Cortex of kidney (tissue), 1 donor: ENCODE measurements at places on chromosomes 3 and 15.

GRCh38 chr3:4079339-4080195 is 223.6 kb upstream of the SETMAR start:
- DNase-seq, result no peak

DNA sequence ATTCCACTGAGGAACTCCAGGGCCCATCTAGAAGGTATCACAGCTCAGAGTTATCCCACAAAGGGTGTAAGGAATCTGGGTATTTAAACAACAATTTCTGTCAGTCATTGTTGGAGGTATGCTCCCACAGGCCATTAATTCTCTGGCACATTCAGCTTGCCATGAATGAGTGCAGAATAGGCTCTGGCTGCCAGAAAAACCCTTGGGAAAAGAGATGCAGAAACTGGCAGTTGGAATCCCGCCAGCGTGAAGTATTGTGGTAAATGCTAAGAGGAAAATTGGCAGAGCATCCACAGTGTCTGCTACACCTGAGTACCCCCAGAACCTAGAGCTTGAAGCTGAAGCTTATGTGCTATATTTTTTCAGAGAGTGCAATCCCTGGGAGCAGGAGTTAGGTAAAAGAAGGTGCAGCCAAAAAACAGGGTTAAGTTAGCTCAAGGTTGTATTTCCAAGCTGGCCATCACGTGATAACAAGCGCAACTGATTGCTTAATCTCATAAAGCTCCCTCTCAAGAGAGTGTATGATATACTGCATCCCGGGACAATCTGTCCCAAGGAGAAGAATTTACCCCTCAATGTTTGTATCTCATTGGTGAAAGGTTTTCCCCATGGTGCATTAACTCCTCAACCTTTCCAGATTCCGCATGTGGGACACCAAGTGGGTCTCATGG is 94.2 kb upstream of the ACP3 start:
- no peak for DNase-seq

DNA sequence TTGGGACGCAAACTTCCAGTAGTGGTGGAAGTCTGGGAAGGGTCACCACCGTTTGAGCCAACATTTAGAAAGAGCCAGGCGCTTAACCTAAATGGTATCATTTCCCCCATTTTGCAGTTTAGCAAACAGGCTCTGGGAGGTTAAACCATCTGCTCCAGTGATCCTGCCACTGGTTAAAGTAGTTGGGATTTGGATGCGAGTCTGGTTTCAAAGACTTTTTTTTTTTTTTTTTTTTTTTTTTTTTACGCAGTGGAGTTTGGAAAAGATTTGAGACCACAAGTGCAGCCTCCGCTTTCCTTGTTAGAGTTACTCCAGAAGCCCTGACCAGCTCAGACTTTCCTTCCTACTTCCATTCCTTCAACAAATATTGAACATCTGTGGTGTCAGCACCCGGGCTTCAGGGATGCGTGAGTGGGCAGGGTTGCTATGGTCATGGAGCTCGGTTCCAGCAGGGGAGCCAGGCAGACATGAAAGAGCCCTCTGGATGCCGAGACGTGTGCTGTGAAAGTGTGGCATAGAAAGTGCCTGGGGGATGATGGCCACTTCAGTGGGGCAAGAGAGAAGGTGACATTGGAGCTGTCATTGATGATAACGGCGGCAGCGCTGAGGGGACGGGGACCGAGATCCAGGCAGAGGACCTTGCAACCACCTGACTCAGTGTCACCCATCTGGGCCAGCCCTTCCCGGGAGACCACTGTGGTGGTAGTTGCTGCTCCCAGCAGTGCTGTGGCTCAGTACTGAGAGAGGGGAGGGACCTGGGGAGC is 1.1 kb upstream of the RNU6-1 start:
- DNase-seq, result no peak

DNA sequence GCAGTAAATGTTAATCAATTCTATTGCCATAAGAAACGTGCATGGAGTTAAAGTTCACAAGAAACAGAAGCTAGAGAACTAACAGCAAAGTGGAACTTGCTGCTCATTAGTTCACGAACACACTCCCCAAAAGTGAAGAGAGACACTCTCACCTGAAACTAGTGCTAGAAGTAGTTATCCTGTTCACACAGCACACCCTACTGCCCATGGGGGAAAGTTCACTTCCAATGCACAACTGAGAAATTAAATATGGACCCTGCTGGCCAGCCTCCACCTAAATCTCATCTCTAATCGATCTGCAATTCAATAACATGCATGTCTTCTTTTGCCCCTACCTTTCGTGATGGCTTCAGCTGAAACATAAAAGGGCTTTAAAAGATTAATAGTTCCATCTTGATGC is 39.4 kb upstream of the FRMD4B start:
- DNase-seq, result no peak

- DNase-seq, result no peak
Measured at GRCh38 chr15:63505842-63506222, 1.4 kb downstream of the USP3 start.

- no peak for DNase-seq
Measured at GRCh38 chr3:100575704-100576103, 33.7 kb upstream of the ADGRG7 start.

GRCh38 chr3:181790561-181790960 is 78.8 kb downstream of the SOX2 start:
- no peak for DNase-seq

DNA sequence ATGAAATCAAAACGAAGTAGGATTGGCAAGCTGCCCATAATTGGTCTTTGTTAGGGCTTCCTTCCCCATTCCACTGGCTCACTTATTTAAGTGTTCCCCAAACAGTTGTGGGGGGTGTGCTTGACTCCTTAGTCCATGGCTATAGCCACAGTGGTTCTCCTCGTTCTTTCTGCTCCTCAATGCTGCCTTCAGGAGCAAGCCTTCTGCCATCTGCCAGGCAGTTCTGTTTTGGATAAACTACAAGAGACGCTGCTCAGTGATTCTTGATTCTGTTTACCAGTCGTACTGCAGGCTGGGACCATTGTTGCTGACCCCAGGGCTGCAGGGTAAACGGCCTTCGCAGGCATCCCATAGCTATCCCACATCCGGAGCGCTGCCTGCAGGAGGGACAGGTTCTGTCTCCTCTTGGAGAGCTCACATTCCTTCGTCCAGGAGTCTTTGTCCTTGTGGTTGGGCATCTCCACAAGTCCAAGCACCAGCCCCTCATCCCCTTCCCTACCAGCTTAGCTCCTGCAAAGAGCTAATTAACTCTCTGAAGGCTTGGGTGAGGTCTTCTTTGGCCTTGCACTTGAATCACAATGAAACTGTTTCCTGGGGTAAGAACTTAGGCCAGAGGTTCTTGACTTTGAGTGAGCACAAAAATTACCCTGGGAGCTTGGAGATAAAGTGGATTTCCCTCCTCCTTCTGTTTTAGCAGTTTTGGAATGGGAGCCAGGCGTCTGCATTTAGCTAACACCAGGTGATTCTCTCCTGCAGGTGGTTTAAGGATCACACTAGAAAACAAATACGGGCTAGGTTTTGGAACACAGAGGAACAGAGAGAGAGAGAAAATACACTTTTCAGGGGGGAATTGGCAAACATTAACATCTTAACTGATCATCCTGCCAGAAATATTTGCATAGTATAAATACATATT is 114.9 kb downstream of the SV2B start:
- no peak for DNase-seq

GRCh38 chr3:48607519-48607918 is 1.9 kb downstream of the UQCRC1 start:
- no peak for DNase-seq

DNA sequence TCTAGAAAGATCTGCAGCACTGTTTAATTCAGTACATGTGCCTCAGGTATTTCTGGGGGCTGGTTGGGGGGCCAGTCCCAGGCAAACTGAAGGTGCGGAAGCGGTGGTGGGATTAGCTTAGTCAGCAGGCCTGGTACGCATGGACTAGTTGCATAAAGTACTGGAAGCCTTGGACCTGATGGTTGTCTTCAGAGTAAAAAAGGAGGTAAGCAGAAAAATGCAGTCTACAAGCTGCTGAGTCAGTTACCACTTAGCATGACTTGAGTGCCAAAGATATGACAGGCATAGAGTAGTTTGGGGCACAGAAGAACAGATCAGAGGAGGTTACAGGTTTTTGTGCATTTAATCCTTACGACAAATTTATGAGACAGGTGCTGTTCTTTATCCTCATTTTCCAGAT is 19.9 kb upstream of the GOLGA8J start:
- no peak for DNase-seq

DNA sequence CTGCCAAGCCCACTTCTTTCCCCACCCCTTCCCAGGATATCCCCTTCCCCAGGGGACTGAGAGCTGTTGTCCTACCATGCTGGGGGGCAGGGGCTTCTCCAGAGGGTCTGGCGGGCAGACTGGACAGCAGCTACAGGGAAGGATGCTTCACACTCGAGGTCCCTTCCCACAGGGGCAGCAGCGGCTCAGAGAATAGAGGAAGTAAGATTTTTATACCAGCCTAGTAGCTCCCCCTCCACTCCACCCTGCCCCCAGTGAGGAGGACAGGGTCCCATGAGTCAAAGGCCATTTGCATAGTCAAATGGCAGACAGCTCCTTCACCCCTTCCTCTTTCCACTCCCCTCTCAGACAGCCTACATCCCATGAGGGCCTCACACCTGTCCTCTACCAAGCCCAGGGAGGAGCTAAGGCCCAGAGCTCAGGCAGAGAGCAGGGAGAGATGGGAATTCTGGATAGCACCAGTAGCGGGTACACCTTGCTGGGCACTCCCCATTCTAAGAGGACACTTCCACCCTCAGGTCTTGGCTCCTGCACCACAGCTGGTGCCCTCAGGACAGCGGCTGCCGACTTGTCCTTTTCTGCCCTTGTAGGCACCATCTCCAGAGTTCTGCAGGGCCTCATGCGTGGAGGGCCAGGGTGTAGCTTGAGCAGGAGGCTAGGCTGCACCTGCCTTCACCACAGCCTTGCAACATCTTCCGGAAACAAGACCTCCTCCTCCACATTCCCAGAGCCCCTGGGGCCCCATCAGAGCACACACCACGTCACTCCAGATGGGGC is at the start of gene TLR9:
Gene TLR9 (minus strand): TSS at position 194 of the 777 bp plus-strand sequence. CDS start 116 bp downstream, at position 78.
- DNase-seq, result no peak

- DNase-seq, result no peak
Measured at GRCh38 chr3:73498764-73499622, 125.7 kb downstream of the PDZRN3 start.

- DNase-seq, result no peak
Measured at GRCh38 chr3:72407766-72408165, 440.5 kb downstream of the SHQ1 start.

- no peak for DNase-seq
Measured at GRCh38 chr3:52533623-52534280, at the start of gene NT5DC2. Gene NT5DC2 (minus strand): TSS chr3:52533857. CDS start chr3:52533737, 120 bp downstream.

DNA sequence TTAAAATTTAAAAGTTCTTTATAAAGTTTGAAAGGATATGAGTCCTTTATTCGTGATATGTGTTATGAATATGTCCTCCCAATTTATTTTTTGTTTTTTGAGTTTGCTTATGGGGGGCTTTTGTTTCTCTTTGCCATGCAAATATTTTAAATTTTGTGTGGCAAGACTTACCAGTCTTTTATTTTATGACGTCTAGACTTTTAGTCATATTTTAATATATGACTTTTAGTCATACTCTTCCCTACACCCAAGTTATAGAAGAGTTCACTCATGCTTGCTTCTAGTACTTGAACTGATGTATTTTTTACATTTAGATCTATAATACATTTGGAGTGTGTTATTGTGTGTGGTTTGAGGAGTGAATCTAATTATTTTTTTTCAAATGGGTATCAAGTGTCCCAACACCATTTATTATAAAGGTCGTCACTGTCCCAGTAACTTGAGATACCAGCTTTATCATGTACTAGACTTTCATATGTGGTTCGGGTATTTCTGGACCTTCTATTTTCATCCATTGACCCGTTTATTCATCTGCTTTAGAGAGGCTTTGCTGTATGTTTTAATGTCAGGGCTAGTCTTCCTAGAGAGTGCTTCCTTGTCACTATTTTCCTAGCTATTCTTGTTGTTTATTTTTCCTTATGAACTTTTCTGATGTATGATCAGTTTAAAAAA is 755 bp downstream of the PARP15 start:
- DNase-seq, result no peak

- DNase-seq, result no peak
Measured at GRCh38 chr15:101001056-101001455, 81.9 kb downstream of the LRRK1 start.

DNA sequence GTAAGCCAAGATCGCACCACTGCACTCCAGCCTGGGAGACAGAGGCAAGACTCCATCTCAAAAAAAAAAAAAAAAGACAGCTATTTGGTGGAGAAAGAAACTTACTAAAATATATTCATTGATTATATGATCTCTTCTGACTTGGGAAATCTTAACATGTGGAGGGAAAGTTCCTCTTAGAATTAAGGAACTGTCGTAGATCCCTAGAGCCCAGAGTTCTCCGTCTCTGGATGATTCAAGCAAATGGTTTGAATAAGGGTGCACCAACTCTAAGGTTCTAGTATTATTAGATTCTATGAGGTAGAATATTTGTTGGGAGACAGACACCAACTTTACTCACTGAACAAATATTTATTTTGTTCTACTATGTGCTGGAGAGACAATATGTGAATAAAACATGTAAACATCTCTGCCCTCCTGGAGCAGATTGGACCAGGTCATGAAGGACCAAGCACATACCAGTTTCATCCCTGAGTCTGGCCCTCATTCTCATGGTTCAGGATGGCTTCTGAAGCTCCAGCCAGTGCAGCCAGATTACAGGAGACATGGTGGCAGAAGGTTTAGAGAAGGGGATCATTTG is 129.7 kb downstream of the MITF start:
- DNase-seq, result no peak

DNA sequence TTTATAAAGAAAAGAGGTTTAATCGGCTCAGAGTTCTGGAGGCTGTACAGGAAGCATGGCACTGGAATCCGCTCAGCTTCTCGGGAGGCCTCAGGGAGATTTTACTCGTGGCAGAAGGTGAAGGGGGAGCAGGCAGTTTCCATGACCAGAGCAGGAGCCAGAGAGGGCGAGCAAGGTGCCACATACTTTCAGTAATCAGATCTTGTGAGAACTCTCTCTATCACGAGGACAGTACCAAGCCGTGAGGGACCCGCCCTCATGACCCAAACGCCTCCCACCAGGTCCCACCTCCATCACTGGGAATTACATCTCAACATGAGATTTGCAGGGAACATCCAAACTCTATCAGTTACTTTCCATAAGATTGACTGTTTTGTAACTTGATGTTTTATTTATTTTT is 70.7 kb upstream of the SYN2 start:
- DNase-seq, result no peak

DNA sequence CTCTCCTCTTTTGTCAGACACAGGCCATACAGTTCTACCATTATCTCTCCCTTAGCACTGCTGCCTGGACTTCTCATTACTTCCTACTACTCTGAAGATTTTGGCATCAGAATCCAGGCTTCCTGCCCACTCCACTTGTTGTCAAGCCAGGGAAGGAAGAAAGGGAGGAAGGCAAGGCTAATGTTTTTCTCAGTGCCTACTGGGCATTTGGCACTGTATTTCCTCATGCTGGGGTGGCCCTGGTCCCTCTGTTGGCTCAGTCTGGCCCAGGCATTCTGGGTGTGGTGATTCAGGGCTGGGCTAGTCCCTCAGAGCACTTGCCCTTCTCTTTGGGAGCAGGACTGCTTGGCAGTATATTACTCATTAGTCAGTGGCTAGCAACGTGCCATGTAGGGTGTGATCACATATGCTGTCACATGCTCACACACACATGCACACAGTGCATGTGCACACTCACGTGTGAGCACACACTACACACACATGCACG is 52.9 kb downstream of the BSN start:
- no peak for DNase-seq

GRCh38 chr3:41710646-41711388 is 251.1 kb downstream of the ULK4 start:
- DNase-seq, result no peak
